ENCODE measurements at places on chromosomes 12 and 14.

GRCh38 chr12:2323532-2324255, 270.9 kb downstream of the CACNA1C start:
- no peak for DNase-seq

DNA sequence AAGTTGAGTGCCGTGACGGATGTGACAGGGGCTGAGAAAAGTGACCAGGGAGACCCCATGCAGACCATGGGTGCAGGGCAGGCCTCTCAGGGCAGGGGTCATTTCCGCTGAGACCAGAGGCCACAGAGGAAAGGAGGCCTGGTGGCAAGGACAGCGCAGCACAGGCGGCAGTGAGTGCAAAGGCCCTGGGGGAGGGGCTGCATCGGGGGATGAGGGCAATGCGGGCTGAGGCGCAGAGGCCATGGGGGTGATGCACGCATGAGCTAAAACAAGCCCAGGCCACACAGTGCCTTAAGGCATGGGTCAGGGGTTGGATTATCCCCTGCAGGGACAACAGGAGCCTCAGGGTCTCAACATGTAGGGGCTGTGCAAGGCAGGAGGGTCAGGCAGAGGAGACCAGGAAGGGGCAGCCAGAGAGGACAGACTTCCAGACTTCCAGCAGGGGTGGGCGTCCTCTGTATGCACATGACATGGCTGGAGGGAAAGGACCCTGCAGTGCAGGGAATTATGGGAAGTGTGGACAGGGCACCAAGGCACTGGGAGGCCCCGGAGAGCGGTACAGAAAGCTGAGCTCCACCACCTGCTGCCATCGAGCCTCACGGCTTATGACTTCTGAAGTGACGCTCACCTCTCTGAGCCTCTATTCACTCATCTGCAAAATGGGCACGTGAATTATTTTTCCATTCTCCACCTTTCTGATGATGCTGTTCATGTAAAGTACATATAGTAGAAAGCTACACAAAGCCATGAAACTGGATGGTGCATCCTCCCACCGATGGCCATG, 27.3 kb downstream of the RILPL1 start:
- DNase-seq, result no peak

DNA sequence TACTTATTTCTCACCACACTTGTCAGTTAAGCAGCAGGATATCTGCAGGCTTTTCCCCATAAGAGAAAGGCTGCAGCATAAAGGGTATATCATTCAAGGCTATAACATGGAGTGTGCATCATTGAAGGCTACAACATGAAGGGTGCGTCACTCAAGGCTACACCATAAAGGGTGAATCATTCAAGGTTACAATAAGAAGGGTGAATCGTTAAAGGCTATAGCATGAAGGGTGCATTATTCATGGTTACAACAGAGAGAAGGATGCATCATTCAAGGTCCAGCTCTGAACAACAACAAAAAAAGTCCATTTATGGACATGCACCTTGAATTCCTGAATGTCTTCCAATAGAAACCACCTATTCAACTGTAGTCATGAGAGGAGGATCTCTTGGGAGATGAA, 32.8 kb upstream of the LUM start:
- DNase-seq, result no peak

DNA sequence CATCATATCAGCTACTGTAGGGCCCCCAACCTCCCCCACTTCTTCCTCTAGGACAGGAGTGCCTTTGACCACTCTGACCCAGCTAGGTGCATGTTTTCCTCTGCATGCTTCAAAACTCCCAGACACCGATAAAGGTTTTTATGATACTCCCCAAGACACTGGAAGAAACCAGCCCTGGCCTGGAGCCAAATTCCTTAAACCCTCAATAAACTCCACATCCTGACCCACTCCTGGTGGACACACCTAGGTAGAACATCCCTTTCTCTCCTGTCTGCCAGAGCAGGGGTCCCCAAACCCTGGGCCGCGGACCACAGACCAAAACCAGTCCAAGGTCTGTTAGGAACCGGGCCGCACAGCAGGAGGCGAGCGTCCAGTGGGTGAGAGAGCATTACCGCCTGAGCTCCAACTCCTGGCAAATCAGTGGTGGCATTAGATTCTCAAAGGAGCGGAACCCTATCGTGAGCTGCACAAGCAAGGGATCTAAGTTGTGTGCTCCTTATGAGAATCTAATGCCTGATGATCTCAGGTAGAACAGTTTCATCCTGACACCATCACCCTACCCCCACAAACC, 49.6 kb downstream of the NT5DC3 start:
- DNase-seq, result no peak

DNA sequence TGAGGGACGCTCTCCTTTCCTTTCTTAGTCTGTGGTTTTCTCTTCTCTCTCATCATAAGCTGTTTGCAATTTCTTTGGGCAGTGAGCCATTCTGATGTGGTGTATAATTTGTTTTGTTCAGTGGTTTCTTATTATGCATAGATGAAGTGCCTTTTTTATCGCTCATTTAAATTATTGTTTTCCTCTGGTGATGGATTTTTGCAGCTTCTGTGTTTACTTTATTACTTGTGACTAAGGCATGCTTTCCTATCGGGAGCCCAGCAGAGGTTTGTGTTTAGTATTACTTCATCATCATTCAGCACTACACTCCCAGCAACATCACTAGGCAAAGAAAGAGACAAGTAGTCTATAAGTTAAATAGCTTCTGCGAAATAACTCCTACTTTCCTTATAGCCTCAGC, 586.6 kb upstream of the NOVA1 start:
- DNase-seq, result no peak

DNA sequence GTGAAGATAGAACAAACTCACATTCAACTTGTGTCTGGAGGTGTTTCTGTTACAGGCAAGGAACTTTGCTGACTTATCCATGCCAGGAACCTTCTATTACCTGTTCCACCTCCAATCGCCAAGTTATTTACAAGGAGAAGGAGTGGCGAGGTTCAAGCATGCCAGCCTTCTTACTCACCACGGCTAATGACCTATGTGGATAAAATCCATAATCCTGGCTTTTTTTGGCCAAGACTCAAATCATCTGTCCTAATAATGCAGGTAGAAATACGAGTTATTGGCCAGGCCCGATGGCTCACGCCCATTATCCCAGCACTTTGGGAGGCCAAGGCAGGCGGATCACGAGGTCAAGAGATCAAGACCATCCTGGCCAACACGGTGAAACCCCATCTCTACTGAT, 241.6 kb downstream of the TMEM132D start:
- no peak for DNase-seq

DNA sequence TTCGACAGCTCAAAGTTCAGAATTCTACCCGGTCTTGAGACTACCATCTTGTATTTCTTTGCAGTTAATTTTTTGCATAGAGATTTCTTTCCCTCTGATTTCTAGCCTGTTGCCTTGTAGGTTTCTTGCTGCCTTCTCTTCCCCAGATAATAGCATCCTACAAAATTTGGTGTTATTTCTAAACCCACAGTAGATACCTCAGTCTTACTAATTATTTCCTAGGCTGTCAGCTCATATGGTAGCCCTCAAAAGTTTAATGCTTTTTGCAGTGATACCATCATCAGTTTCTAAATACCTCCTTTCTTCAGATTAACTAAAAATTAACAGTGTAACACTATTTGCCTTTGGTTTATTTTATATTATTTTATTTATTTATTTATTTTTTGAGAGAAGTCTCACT, 61.9 kb upstream of the TMPO start:
- DNase-seq, result no peak

GRCh38 chr14:101963656-101964296, 597 bp upstream of the DYNC1H1 start:
- DNase-seq, result no peak

- DNase-seq, result no peak
These were observed 1.4 kb upstream of the GLRX5 start for GRCh38 chr14:95533391-95533821.

DNA sequence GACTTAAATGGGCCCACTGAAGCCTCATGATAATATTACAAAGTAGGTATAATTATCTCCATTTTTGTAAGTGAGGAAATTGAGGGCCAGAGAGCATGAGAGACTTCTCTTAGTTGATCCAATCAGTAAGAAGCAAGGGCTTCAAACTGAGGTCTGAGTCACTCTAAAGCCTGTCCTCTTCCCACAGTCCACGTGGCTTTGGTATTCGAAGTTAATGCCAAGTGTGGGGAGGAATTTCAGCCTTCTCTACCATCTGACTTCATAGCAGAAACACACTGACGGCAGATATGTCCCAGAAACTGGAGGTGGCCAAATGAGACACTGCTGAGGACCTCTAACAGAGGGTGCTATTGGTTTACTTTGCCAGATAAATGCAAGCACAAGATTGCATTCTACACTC, 114.4 kb upstream of the OVCH1 start:
- no peak for DNase-seq

DNA sequence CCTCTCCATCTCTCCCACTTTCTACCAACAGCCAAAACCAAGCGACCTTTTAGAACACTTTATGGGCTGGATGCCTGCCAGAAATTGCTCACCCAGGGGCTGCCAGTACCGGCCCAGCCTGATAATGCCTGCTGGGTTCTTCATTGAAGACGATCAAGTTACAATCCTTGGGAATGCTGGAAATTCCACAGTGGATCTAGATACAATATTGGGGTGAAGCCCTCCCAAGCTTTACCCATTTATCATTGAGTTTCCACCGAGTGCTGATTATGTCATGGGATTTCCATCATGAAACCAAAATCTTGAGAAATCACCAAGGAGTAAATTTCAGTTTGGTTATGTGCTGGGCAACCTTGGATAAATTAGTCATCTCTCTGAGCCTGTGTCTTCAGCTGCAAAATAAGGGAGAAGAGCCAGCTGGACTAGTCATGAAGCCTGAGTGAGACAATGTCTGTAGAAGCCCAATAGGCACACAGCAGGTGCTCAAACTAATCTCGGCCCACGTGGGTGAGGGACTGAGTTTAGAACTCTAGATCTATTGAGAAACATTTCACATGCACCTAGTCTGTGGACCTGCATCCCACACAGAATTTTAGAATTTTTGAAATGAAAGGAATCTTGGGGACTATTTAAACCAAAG, 75.5 kb upstream of the CLMN start:
- DNase-seq, result no peak

DNA sequence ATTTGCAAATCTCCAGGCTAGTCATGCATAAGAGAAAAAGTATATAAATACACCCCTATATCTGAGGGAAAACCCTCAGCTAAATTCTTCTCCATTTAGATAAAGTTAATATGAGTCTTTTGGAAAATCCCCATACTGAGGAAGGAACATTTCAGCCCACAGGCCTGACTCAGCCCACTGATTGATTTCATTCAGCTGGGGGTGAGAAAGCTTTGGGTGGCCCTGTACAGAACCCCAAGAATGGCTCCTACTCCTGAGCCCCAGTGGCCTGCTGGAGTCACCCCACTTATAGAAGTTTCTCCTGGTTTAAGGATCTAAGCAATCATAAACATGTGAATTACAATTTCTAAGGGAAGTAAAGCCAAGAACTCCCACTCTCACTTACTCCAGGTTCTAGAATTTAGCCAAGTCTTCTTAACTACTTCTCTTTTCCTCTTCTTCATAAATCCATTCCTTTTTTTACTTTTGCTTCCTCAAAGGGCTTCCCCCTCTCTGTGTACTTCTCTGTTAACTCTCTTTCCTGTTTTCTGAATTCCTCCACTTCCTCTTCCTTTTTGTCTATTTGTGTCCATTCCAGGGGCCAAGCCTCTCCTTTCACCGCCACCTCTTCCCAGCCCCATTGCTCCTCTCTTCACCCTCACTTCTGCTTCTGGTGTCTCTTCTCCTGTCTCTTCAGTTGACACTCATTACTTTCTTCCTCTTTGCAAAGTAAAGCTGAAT, 21.0 kb downstream of the RTN1 start:
- DNase-seq, result peak; percentile 14

DNA sequence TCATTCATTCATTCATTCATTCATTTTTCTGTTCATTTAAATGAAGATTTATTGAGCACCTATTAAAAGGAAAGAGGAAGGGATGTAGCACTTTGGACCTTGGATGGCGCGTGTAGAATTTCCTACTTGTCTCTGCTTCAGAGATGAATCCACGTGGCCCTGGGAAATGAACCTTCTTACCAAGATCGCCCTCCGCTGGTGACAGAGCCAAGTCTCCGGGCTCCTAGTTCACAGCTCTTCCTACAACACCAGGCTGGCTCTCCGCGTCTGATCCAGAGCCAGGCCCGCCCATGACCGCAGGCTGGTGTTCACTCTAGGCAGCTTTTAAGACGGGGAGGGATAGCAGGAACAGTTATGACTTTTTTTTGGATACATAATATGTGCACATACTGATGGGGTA, 70.9 kb upstream of the PIWIL1 start:
- DNase-seq, result no peak

DNA sequence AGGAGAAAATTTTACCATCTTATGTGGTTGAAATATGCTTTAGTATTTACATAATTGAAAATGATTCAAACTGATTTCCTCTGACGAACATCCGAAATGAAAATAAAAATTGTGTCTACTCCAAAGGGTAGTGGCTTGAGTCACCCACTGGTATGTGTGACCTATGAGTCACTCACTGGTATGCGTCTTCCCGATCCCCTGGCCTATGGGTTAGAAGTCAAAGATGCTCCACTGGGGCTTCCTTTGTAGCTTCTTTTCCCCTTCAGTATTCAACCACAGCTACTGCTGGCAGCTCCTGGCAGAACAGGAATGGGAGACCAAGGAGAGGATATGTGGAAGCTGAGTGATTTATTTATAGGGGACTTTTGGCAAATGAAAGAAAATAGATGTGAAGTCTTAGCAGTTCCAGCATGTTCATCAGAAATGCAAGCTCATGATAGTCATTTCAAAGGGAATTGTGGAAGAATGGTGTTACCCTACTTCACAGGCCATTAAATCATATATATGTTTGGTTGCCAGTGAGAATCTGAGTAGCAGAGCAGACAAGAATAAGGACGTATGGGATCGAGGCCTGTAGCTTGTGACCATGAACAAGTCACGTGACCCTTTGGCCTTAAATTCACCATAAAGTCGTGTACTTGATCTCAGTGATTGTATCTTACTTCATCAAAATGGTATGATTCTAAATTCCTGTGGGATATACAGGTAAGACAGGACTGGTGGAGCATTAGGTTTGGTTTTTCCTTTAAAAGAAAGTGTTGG, 108.3 kb downstream of the CRADD start:
- DNase-seq, result peak; percentile 66

- DNase-seq, result no peak
These were observed 46.4 kb downstream of the TPCN1 start for GRCh38 chr12:113267621-113268020.

DNA sequence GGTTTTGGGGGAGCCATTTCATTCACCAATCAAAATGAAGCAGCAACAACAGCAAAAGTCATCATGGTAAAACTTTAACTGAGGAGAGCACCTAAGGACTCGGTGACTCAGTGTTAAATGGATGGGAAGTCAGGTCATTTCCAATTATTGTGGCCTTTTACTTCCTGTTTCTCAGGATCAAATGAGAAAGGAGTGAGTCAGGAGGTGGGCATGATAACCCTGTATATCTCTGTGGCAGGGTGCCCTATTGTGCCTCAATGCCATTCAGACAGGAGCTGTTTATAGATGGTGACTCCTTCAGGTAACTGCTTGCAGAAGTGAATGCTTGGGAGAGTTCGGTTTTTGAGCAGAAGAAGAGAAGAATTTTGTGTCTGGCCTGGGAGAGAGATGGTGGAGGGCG, 135.5 kb upstream of the CPM start:
- peak; percentile 78 for DNase-seq

All from body of pancreas (tissue), 4 donors.